ENCODE measurements at places on chromosomes 5 and 9.

GRCh38 chr9:134725605-134725940, 84.0 kb downstream of the COL5A1 start:
- DNase-seq = no peak

DNA sequence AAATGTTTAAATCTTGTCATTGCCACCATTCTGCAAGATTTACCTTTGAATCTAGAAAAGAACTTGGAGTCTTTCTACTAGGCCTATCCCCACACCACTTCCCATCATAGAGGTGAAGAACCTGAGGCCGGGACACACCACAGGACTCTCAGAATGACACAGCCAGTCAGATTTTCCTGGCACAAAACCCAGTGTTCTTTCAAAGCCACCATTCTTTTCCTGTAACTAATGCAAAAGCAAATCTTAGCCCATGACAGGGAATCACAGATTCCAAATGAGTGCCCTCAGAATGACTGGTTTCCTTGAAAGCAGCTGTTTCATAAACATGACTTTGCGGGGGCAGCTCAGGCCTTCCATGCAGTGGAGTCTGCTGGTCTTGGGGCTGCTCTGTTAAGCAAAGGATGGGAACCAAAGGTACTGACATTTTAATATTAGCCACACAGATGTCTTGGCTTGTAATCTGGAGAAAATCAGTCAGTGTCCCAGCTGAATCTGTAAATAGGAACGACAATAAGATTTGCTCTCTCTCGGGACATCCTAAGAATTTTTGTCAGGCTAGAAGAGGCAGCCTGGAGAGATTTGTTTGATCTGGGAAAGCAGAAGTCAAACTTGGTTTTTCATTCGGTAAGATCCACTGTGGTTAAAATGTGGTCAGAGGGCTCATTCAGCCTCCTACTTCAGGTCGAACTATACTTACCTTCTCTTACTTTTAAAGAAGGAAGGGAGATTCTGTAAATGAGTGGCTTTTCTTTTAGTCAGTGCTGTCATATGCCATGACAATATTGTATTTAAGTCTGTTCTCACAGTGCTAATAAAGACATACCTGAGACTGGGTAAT, 115.1 kb downstream of the PALM2AKAP2 start:
- peak; percentile 61 for DNase-seq

DNA sequence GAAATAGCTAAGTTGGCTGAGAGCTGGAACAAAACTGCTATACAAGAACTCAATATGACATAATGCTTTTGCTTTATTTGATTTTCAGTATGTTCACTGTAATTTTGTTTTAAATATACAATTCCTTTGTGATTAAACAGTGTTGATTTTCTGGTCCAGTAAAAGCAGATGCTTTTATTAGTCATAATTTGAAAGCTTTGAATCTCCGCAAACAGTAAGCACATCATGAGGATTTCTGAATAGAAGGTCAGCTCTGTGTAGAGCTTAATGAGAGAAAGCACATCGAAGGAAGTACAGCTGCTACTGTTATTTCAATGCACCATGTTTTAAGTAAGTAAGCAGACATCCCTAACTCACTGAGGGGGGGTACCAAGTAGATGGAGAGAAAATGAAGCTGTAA, 701.3 kb upstream of the ACO1 start:
- no peak for DNase-seq

DNA sequence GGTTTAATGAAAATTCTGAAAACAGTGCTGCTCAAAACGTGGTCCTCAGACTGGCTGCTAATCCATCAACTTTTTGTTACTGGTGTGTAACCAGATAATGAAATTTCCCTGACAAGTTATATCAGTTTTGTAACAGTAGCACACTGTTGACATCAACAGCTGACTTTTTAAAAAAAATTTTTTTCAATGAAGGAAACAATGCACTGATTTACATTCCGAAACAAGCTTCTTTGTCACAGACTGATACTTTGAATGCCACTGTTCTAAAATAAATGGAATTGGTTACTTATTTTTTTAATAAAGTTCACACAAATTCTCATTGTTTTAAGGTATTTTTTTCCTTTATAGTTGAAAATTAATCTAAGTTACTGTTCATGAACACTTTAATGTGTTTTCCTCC, 169.1 kb downstream of the NIPBL start:
- DNase-seq = no peak

GRCh38 chr5:50964746-50965653, 298.6 kb downstream of the PARP8 start:
- no peak for DNase-seq

GRCh38 chr5:173018358-173018757, 34.8 kb downstream of the ATP6V0E1 start:
- DNase-seq = no peak

GRCh38 chr5:3024126-3024525, 272.6 kb upstream of the IRX2 start:
- no peak for DNase-seq

- no peak for DNase-seq
Measured at GRCh38 chr9:137319011-137319738, 17.1 kb upstream of the NRARP start.

- no peak for DNase-seq
Measured at GRCh38 chr5:62431735-62432620, 19.4 kb downstream of the IPO11 start.

- no peak for DNase-seq
Measured at GRCh38 chr5:59095480-59095879, 512.6 kb downstream of the RAB3C start.

GRCh38 chr5:54470128-54470527, 14.6 kb downstream of the HSPB3 start:
- DNase-seq = no peak
